ENCODE measurements at places on chromosomes 12 and 14.
A peak's percentile ranks its signal among the peaks of the same experiment; 100 is the strongest.

- peak; percentile 30 for DNase-seq
Observed at GRCh38 chr12:40727774-40728483, 35.7 kb downstream of the CNTN1 start.

DNA sequence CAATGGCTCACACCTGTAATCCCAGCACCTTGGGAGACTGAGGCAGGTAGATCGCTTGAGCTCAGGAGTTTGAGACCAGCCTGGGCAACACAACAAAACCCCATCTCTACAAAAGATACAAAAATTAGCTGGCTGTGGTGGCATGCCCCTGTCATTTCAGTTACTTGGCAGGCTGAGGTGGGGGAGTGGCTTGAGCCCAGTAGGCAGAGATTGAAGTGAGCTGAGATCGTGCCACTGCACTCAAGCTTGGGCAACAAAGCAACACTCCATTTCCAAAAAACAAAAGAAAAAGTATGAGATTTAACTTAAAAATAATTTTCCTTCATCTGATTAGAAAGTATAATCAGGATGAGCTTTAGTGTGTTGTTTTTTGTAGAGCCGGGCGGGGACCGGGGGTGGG lies 47.9 kb upstream of the BCAT1 start:
- DNase-seq: peak; percentile 12

DNA sequence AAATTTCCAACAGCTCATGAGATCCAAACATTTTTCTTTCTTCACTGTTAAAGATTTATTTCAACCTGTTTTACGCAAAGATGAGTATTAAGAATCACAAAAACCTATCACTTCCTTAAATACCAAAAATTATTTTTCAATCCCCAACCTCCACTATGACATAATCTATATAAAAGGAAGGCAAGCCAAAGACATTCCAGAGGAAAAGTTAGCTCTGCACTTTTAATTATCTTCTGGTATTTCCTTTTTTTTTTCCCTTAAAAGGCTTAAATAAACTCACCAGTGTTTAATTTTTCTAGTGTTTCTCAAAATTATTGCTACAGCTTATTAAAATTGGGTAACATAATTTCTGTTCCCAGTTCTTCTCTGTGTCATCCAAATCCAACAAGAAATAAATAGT lies 75.9 kb downstream of the BMP4 start:
- DNase-seq: no peak

DNA sequence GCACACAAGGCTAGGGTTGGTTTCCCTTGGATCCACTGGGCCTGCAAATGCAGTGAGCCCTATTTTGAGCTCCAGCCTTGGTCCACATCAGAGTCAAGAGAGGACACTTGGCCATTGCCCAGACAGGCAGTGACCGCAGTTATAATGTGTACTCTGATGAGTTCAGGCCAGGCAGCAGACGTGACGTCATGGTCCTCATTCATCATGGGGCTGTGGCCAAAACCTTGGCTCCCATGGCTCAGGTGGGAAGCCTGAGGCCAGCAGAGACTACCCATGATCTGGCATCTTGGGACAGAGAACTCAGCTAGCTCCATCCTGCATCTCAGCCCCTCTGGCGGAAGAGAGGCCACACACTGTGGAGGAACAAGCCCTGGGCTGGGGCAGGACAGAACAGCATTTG lies 16.4 kb downstream of the TMEM63C start:
- DNase-seq: no peak

GRCh38 chr14:40371011-40371410 lies 938.8 kb upstream of the FBXO33 start:
- DNase-seq: no peak

GRCh38 chr12:15996254-15996653 lies 85.1 kb downstream of the DERA start:
- DNase-seq: peak; percentile 46

DNA sequence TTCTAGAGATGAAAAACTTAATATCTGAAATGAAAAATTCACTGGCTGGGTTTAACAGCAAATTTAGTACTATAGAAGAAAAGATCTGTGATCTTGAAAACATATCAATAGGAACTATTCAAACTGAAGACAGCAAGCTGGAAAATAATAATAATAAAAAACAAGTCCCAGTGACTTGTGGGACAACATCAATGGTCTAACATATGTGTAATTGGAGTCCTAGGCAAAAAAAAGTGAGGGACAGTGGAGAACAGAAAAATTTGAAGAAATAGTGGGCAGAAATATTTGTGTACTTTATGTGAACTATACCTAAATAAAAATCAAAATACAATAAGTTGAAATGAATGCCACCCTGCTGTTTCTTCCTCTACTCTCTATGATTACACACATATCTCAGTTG lies 2.4 kb upstream of the SERPINA9 start:
- no peak for DNase-seq

- DNase-seq: no peak
Observed at GRCh38 chr14:104307627-104308401, 169.4 kb downstream of the KIF26A start.

Data from NCI-H82 (cell line).